ENCODE measurements at places on chromosomes 4 and X.

DNA sequence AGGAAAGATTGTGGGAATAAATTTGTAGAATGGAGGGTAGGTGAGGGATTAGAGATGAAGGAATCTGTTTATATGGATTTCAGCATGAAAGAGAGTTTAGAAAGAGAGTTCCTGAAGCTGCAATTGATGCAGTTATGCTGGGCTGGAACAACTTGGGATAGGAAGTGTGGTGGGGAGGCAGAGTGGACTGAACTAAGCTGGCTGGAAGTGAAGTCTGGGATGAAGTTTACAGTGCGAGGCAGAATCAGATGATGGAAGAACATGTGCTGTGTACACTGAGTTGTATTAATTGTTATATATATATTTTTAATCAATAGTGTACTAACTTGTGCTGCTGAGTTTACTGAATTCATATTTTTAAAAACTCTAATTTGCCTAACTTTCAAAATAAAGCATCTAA, 461.9 kb downstream of the SPRY1 start:
- no peak for DNase-seq

GRCh38 chr4:127575888-127576287, 56.9 kb upstream of the INTU start:
- no peak for DNase-seq

- no peak for DNase-seq
Measured at GRCh38 chrX:24241822-24242648, 71.8 kb downstream of the SUPT20HL2 start.

GRCh38 chr4:78222575-78223186, 165.6 kb downstream of the FRAS1 start:
- no peak for DNase-seq

GRCh38 chr4:47505147-47505546, 20.1 kb downstream of the ATP10D start:
- DNase-seq = no peak

GRCh38 chr4:177681902-177682301, 239.7 kb upstream of the AGA start:
- DNase-seq = no peak

- no peak for DNase-seq
Measured at GRCh38 chr4:23483320-23483960, 406.4 kb downstream of the PPARGC1A start.

Data from SHP77 (cell line).